A549 (cell line): ENCODE measurements at places on chromosomes 2 and 18. TPM values are rescaled to one million over a fixed set of nuclear protein-coding genes. Genes with fewer than 3 reads are reported as not detected.

NEB gene
- polyA plus RNA-seq, result 0.31 to 0.67 TPM (median 0.37 TPM) in 3 replicates

DNA sequence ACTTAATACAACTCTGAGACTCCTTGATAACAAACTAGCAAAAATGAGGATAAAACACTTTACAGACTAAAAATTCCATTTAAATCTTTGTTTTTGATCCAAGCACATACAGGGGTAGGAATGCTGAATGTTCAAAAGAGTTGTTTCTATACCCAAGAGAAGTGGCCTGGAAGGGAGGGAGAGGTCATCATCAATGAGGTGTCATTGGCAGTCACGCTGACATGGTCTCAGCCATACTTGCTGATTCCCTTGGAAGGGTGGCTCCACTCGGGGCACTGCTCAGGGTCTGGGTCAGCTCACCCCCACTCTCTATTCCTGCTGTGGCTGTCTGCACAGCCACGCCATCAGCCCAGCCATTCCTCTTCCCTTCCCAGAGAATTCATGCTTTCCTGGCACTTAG, 105.2 kb upstream of the PELI1 start:
- DNase-seq, result no peak

BOLL gene
- 0.08 TPM in 1 of 3 replicates, not detected in the others for polyA plus RNA-seq

GRCh38 chr2:88628571-88628939, 1.3 kb upstream of the EIF2AK3 start:
- no peak for DNase-seq

- no peak for DNase-seq
Observed at GRCh38 chr2:233495503-233496496, 70.8 kb downstream of the USP40 start.

TDRD15 gene
- not detected in 3 replicates for polyA plus RNA-seq

DNA sequence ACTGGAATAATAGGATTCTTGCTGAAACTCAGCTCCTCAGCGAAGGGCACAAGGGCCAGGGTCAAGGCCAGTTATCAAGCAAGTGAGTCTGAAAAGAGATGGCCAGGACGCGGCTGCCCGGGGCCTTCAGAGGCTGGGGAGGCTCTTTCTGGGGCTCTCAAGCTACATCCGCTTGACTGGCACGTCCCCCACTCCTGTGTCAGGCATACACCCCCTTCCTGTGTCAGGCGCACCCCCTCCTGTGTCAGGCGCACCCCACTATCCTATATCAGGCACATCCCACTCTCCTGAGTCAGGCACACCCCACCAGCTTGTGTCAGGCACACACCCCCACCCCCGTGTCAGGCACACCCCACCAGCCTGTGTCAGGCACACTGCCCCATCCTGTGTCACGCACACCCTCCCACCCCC, 91.8 kb downstream of the TPO start:
- no peak for DNase-seq

SOS1 gene
- polyA plus RNA-seq, result 17.0 to 19.6 TPM (median 19.5 TPM) in 3 replicates

HOXD13 gene
- 0.12 to 0.17 TPM (median 0.13 TPM) in 3 replicates for polyA plus RNA-seq
